ENCODE measurements at places on chromosomes 13 and 19.

DNA sequence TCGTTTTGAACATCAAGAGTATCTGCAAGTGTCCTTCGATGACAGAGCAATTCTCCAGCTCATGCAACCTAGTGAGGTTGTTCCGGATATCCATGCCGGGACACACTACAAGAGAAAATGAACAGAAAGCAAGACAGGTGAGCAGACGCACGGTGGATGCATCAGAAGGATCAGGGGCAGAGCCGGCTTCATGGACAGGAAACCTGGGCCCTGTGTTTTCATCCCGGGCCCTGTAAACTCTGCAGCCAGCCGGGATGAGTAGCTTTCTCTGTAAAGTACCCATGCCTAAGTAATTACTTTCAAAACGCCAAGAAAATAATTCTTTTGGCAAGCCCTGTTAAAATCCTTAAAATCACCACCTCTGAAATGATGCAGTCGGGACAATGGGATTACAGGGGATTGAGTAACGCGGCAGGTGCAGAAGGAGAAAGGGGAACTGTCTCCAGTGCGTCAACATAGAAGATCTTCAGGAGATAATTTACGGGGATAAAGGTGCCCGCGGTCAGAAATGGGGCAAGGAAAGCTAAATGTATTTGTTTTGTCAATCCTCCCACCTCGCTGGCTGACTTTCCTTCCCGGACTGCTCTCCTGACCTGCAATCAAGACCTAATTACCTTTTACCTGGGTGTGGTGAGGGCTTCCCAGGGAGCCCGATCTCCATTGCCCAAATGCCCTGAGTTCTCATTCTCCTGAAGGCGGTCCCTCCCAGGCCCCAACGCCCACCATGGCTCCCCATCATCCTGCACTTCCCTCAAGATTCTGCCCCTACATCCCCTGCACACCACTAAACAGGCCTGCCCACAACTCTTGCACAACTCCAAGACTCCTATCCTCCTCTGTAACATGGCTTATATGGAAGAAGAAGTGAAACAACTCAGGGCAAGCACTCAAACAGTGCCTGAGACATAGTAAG, 26.2 kb downstream of the INSR start:
- no peak for DNase-seq

DNA sequence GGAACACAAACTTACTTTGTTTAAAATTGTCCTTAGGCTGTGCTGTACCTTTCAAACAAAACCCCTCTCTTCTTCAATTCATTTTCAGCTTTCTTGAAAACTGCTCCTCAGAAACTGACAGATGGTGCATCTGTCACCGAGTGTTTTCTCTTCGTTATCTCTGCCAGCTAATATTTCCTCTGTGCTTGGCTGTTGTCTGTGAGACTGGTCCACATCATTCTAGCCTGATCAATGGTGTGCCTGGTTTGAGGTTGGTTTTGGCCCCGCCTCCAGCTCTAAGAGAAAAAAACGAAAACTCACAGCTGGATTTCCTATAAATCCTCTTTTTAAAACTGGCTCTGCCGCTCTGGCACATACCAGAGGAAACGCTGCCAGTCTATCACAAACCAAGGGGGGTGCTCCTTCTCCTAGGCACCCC, 79.7 kb downstream of the STARD13 start:
- DNase-seq: no peak

GRCh38 chr13:114121496-114122126, 10.8 kb downstream of the RASA3 start:
- no peak for DNase-seq

GRCh38 chr13:42617221-42617620, 43.3 kb downstream of the TNFSF11 start:
- DNase-seq: no peak

- no peak for DNase-seq
Observed at GRCh38 chr13:35165205-35165604, 223.1 kb downstream of the NBEA start.

DNA sequence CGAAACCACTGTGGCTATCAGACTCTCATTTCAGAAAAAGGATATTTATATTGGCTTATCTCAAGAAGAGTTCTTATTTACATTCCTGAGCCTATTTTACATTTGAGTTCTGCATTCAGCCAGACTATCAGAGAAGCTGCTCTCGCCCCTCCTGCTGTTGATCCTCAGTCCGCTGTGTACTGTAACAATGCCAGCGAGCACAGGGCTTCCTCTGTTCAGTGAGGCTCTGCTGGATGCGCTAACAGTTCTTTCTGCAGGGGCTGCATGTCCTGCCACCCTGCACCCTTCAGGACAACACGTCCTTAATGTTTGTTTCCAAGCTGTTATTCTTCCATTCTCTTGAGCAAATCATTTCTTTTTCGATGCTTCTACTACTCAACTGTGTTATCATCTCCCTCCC, 463.7 kb upstream of the SGCG start:
- no peak for DNase-seq

DNA sequence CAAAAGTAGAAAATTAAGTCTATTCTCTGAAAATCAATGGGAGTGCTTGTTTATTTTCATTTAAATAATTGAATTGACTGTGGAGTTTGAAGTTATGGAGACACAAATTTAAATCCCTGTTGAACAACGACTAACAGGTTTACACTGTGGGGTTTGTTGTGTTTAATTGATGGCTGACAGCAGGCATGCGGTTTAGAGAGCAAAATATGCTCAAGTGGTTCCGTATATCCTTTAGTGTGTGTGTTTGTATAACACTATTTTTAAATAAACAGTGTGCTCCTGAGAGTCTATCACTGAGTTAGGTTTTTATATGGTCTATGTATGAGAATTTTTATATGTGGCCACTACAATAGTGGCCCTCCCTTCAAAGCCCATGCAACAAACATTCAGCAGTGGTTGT, 332.0 kb downstream of the GPC6 start:
- no peak for DNase-seq

DNA sequence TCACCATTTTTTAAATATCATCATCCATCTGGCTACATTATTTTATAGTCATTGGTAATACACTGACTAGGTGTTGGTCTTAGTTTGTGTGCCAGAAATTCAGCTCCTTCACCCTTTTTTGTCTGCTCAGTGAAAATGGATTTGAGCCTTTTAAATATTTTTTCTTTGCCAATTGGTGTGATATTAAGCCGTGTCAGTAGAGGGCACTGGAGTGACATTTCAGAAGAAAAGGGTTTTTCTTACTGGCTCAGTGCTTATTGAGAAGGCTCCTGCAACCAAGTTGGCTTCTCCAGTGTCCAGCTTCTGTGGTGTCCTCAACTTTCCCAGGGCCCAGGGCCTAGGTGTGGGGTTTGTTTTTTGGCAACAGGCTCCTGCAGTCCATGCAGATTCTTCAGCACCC, 546.6 kb downstream of the DACH1 start:
- DNase-seq: no peak

- no peak for DNase-seq
Observed at GRCh38 chr13:73465617-73465971, 406.8 kb downstream of the KLF5 start.

DNA sequence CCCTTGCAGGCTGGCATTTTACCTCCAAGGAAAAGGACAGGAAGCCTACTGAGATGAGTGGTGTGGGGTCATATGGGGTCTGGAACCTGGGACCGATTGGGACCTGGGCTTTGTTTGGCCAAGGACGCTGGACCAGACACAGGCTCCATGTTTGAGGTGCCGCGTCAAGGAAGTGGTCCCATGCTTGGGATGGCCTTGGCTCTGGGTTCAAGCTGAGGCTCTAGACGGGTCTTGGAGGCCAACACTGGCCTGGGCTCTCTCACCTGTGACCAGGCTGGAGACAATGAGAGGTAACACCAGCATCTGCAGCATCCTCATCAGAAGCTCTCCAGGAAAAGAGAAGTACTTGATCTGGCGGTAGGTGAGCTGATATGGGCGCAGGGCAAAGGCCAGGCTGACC, 8.2 kb downstream of the SLC1A6 start:
- DNase-seq: no peak

DNA sequence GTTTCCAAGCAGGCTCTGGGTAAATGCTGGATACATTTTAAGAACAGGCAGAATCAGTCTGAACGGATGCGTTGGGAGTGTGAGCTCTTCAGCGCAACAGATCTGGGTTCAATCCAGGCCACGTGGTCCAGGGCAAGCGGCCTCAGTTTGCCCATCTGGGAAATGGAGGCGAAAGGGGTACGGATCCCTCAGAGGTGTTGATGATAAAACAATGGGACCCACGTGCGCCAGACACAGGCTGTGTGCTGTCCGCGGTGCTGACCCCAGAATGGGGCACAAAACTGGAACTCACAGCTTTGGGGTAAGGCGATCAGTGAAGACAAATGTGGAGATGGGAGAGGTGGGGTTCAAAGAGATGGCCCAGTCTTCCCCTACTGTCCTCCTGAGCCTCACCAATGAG, 13.1 kb upstream of the PDE4C start:
- no peak for DNase-seq

DNA sequence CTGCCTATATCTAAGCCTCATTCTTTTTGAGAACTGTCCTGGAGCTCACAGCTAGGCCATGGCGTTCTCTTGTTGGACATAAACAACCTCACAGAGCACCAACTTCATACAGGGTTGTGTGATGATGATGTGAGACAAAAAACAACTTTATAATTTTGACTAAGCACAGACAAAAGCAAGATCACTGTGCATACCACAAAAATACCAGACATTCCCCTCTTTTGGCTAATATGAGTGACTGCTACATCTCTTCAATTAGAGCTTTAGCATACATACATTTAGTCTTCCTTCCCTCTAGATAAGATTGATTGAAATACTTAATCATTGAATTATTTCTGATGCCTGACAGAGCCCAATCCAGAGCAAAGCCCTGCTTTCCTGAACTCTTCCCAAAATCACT, 8.3 kb downstream of the MAB21L1 start:
- no peak for DNase-seq

DNA sequence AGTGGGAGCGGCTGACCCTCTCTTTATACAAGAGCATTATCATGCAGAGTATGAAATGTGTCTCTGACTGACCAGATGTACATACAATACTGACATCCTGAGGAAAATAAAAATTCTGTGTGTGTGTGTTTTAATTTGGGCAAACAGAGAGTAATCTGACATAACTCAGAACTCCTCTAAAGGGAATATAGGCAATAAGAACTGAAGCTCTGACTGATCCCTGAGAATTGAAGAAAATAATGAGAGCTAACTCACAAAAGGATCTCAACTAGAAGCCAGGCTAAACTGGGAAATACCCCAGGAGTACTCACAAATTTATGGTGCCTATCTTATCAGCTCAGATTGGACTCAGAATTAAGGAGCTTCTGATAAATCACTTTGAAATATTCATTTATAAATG, 539.9 kb downstream of the OLFM4 start:
- no peak for DNase-seq

- DNase-seq: no peak
Observed at GRCh38 chr19:9799162-9799561, 19.7 kb downstream of the FBXL12 start.

DNA sequence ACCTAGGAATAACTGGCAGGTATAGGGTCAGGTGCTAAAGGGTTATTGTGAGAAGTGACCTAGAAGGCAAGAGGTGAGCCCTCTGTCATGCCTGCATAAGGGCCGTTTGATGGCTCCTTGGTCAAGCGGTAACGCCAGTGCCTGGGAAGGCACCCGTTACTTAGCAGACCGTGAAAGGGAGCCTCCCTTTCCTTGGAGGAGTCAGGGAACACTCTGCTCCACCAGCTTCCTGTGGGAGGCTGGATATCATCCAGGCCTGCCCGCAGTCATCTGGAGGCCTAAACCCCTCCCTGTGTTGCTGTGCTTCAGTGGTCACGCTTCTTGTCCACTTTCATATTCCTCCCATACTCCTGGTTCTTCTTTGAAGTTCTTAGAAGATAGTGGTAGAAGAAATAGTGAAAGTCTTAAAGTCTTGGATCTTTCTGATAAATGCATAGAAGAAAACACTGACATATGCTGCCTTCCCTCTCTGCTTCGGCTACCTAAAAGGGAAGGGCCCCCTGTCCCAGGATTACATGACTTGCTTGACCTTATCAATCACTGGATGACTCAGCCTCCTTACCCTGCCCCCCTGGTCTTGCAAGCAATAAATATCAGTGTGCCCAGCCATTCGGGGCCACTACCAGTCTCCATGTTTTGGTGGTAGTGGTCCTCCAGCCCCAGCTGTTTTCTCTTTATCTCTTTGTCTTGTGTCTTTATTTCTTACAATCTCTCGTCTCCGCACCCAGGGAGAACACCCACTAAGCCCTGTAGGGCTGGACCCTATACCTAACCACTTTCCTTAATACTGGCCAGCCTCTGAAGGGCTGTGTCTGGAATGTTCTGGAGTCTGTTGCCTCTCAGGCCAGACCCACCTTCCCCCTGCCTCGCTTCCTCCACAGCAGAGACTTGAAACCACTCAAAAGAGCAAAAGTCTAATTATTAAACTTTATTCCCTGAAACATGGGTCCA, 16.1 kb upstream of the ABCC4 start:
- DNase-seq: no peak

- DNase-seq: no peak
Observed at GRCh38 chr13:29472332-29472961, 123.0 kb downstream of the SLC7A1 start.

DNA sequence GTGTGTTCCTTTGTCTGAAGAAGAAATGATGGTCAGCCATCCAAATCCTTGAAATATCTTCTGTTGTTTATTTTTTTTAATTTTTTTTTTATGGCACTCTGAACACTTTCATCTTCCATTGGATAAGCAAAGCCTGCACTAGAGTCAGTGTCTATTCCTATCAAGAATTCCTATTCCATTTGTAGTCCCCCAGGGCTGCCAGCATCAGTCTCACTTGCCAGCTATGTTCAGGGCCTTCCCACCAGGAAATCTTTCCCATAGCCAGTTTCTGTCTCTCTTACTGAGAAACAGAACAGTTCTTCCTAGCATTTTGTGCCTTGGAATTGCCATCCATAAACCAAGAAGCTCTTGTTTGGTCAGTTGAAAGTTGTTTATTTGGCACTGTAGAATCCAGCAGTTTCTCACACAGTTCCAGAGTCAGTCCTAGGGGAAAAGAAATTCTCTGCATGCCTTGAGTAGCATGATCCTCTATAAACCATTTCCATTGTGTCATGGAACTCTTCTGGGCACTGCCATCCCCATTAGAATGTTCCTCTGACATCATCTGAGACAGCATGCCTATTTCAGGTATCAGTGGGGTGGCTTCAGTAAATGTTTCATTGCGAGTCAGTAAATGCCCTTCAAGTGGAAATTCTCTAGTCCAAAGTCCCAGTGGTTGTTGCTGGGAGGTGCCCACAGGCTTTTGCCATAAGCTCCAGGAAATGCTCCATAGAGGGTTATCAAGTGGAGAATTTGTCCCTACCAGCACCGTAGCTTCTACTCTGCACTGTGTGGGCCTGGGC, 18.7 kb upstream of the SPRYD7 start:
- no peak for DNase-seq

- no peak for DNase-seq
Observed at GRCh38 chr19:31177246-31177645, 172.0 kb downstream of the TSHZ3 start.

DNA sequence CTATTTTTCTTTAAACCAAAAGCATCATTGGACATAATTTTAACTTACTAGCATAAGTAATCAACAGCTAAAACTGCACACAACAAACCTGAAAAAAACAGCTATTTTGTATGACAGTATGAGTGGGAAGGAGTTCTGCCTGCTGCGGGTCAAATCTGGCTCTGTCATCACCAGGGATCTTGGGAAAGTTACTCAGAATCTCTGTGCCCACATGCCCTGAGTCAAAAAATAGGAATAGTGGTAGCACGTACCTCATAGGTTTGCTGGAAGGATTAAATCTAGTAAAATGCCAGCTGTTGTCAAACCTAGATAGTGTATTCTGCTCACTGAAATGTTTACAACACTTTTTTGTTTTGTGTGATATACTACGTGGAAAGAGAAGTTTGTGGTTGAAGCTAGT, 1.1 kb downstream of the CLN5 start:
- no peak for DNase-seq

- DNase-seq: no peak
Observed at GRCh38 chr19:41112728-41113290, 1.4 kb upstream of the CYP2F1 start.

- no peak for DNase-seq
Observed at GRCh38 chr13:62473944-62474237, 1058.2 kb upstream of the PCDH20 start.
